Stimulated activated CD4-positive, alpha-beta T cell treated with anti-CD3 and anti-CD28 coated beads, TNF-alpha, amount 100 ng/mL, for 4 hours (primary cell): ENCODE measurements at places on chromosomes 12 and 14.

DNA sequence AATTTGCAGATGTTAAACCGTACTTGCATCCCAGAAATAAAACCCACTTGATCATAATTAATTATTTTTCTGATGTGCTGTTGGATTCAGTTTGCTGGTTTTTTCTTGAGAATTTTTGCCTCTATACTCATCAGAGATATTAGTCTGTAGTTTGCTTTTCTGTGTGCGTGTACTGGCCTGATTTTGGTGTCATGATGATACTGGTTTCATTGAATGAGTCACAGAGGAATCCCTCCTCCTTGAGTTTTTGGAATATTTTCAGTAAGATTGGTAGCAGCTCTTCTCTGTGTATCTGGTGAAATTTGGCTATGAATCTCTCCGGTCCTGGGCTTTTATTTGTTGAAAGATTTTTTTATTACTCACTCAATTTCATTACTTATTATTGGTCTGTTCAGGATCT lies 100.4 kb upstream of the PMCH start:
- DNase-seq: no peak

- DNase-seq: no peak
Observed at GRCh38 chr12:31582155-31582554, 8.8 kb downstream of the DENND5B start.

- no peak for DNase-seq
Observed at GRCh38 chr12:120646044-120646443, 5.6 kb downstream of the CABP1 start.

GRCh38 chr12:53604581-53604980 lies 21.6 kb downstream of the ATF7 start:
- no peak for DNase-seq

- DNase-seq: no peak
Observed at GRCh38 chr14:20031058-20031457, 4.8 kb downstream of the OR4K13 start.

DNA sequence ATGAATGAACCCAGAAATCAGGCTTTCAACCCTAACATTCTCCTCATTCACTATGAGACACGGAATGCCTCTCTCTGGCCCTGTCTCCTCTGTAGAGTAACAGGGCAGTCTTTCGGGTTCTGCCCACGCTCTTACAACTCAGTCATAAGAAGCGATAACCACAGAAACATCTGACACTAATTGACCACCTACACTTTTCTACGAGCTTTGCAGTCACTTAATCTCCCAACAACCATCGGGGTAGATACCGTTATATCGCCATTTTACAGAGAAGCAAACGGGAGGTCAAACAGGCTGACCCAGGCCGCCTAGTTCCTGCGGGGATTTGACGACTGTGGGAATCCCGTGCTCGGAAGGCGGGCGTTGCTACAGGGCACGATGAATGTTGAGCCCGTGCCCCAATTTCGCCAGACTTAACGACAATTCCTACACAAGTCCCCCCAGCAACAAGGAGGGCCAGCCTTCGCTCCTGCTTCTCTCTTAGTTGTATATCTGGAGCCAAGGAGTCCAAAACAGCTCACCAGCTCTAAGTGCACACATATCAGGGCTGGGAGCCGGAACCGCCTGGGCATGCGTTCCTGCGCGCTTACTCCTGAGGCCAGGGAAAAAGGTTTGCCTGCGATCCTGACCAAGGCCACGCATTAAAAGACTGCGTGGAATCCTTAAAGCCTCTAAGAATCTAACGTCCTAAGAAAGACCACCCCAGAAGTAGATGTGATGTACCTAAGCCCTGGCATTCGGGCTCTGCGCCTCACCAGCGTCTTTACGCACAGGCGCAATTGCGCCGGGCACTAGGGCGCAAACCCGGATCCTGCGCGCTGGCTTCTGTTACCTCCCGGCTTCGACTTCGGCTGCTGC lies 38.7 kb upstream of the TBX5 start:
- no peak for DNase-seq

GRCh38 chr12:7856516-7856915 lies 16.2 kb downstream of the SLC2A14 start:
- DNase-seq: no peak

DNA sequence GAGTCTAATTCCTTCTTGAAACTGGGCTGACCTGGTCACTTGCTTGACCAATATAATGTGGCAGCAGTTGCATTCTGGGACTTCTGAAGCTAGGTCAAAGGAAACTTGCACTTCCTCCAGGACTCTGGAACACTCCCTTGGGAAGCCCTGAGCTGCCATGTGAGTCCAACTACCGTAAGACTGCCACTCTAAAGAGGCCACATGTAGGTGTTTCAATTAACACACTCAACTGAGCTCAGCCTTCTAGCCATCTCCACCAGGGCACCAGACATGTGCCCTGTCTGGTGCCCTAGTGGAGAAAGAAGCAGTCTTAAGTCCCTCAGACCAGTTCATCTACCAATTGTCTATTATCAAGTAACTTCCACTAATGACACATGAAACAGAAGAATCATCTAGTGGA lies 6.1 kb upstream of the TEP1 start:
- DNase-seq: no peak

GRCh38 chr12:130838284-130838950 lies 633 bp downstream of the STX2 start:
- DNase-seq: no peak

DNA sequence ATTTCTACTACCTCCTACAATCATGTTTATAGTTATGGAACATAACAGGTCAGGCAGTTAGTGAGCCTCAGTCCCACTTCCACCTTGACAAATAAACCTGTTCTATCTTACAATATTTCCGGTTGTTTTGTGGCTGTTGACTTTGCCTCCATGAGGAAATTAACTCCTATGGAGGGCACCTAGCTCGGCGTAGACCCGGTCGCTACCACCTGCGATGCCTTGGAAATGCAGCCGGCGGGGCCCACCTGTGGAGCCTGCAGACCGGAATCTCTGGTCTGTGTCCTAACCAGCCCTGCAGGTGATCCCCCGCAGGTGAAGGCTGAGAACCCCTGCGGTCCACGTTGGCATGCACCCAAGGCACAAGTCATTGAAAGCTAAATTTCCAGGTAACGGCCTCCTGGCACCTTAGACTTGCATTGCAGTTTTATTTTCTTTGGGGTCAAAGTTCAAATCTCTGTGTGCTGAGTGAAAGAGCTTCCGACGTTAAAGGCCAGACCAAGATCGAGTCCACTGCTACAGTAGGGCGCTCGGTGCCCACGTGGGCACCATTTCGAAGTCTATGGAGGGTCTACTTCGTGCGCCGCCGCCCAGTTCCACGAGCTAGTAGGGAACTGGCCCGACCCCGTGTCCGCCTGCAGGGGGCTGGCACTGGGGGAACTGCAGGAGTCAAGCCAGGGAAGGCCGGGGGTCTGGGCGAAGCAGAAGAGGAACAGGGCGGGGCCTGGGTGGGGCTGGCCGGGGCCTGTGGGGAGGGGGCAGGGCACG lies 782 bp upstream of the PIWIL1 start:
- no peak for DNase-seq

DNA sequence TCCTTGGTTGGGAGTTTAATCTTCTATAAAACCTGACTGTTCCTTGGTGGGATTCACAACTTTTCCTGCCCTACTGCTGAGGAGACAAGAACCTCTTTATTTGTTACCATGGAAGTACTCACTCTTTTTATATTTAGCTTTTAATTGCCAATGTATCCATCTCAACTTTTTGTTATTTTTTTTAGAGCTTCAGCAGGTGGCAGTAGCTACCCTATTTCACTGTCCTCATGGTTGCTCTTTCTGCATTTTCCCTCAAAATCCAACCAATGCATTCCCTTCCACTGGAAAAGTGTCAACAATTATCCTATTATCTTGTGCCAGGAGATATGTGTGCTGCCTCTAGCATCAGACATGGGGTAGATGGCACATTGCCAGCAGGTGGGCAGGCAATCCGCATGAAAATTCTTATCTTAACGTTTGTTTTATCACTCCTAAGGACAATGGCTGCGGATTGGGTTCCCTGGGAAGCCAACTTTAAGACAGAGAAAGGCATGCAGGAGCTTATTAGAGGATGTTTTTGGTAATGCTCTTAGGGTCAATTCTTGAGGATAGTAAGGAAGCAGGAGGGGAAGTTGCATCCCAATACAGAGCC lies 406.4 kb downstream of the SNAPC1 start:
- DNase-seq: no peak

- DNase-seq: peak; percentile 36
Observed at GRCh38 chr14:23562822-23563472, 4.6 kb downstream of the AP1G2 start.

- DNase-seq: no peak
Observed at GRCh38 chr12:124795081-124795948, 68.3 kb downstream of the SCARB1 start.

DNA sequence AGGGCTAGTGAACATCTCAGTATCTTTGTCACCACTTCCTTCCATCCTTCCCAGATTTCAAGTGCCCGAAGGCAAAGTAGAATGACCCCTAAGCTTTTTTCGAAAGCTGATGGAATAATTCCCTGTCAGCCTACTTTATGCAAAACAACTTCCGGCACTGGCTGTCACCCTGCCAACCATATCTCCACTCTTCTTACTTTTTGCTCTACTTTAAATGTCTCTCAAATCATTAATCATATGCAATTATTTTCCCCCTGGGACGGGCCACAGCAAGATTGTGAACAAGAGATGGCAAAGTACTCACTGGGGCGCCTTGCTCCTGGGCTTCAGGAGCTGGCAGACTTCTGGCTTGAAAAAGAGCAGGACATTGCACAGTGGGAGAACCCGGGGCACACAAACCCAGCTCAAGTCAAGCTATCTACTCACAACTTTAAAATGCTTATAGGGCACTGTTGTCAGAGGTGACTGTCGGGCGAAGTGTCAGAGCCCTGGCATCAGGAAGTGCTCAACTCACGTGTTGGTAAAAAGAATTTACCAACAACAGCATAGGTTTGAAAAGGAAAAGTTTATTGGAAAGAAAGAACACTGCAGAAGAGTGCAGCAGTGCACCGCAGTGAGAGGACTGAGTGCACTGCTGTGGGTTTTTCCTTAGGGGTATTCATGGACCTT lies 373.5 kb downstream of the PAWR start:
- no peak for DNase-seq

GRCh38 chr14:31257244-31257553 lies 49.6 kb upstream of the HECTD1 start:
- DNase-seq: no peak

DNA sequence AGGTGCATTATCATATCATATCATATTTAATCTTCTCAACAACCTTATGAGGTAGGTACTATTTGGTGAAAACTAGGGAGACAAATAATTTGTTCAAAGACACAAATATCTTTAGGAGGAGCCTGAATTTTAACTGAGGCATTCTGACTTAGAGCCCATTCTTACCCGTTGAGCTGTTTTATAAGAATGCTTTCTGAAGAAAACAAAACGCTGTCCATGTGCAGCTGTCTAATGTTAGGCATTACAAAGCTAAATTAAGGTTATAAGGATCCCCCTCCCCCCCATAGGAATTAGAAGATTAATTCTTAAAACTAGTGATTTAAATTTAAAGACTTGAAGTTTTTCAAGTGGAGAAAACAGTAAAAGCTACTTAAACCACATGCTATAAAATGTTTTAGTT lies 6.4 kb downstream of the KTN1 start:
- no peak for DNase-seq

DNA sequence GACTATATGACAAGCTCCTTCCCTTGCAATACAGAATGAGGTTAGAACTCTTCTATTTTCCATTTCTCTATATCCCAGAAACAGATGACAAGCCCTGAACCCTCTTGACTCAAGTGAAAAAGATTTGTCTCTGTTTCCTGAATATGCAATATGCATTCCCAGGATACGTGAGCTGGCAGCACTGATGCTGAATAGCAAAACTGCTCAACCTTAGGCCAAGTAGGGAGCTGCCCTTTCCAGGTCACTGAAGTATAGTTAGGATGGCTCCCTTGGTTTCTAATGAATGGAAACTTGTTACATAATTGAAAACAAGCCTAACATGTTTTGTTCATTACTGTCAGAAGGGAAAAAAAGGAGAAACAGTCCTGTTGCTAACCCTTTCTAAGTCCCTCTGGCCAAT lies 47.9 kb upstream of the PLEKHG7 start:
- no peak for DNase-seq
